NCI-H187 treated with DMSO at 0.1 percent for 48 hours (cell line): ENCODE measurements at places on chromosomes 2 and 18.

GRCh38 chr2:38394041-38394440 is 17.0 kb upstream of the ATL2 start:
- DNase-seq = no peak

GRCh38 chr2:119289642-119290041 is 66.0 kb downstream of the STEAP3 start:
- no peak for DNase-seq

DNA sequence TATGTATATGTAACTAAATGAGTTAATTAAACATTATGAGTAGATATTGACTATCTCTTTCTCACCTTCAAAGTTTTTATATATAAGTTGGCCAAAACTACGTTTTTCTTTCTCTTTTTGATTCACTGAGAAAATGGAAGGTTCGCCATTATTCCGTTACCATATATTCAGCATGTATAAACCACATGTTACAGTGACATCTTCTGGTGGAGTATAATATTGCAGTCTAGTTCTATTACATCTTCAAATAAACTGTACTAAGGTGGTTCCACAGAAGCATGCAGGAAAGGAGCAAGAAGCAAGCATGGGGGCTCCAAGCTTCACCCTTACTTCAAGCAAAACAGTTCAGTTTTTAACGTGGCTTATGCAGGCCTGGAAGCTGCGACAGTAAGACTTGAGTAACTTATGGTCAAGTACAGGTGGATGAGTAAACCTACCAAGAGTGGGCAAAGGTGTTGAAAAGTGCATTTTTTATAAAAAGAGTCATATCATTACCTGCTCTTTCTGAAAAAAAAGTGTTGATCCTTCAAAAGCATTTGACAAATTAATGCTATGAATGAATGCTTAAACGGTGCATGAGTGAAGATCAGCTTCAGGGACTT is 129.8 kb upstream of the RAB6C start:
- peak; percentile 32 for DNase-seq

- DNase-seq = no peak
Measured at GRCh38 chr2:14759082-14759481, 126.6 kb downstream of the LRATD1 start.

DNA sequence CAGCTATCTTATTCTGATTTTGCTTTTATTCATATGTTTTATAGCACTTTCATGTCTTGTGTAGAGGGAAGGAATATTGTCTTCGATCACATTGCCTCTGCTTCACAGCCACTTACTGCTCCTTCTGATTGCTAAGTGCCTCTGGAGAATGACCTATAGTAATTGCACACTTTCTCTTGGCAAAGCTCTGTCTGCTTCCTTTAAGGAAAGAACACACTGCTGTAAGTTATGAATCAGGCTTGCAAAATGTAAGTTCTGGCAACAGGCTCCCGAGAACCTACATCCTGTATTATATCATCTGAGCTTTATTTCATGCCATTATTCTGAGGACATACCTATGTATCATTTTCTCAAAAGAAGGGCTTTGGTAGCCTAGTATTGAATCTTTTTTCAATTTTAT is 170.7 kb downstream of the ZNF804A start:
- DNase-seq = no peak

GRCh38 chr18:11494107-11494506 is 115.3 kb upstream of the SLC35G4 start:
- DNase-seq = no peak

DNA sequence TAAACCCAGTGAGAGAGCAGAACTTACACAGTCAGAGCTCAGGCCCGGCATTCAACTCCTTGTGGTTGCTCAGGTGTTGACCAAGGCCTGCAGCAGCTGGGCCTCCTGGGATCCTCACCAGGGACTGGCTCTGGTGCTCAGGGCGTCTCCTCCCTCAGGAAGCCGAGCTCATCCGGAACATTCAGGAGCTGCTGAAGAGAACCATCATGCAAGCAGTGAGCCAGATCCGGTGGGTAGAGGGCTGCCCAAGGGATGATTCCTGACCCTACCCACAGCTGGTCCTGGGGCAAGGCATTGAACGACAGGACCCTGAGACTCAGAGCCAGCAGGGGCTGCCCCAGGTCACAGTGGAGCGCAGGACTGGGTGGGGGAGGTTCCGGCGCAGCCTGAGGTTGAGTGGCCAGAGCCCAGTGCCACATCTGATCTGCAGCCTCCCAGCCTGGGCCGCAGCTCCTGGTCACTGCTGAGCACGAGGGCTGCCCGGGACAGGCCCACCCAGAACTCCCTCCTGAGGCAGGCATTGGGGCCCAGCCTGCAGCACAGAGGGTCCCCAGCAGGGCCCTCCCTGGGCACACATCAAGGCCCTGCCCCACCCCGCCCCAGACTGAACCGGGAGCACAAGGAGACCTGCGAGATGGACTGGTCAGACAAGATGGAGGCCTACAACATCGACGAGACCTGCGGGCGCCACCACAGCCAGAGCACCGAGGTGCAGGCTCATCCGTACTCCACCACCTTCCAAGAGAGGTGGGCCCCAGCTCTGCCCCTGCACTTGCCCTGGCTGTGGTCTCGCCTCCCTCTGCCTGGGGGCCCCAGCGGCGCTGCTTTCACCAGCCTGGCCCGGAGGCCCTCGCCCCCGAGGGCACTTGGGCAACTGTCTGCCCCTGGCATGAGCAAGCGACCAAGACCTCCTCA is 2.4 kb downstream of the TEKT4 start:
- DNase-seq = no peak

DNA sequence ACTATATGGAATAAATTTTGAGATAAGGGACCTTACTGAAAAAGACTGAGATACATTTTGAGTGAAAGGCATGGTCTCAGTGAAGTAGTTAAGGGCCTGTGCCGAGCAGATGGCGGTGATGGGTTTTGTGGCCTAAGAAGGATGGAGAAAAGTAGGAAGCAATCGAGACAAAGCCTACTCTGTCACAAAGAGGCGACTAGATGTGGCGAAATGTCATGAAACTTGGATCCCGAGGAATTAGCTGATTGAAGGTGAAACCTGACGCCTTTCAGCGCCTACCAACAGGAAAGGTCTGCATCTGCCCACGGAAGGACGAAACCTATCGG is 558 bp upstream of the CEP192 start:
- DNase-seq = no peak

DNA sequence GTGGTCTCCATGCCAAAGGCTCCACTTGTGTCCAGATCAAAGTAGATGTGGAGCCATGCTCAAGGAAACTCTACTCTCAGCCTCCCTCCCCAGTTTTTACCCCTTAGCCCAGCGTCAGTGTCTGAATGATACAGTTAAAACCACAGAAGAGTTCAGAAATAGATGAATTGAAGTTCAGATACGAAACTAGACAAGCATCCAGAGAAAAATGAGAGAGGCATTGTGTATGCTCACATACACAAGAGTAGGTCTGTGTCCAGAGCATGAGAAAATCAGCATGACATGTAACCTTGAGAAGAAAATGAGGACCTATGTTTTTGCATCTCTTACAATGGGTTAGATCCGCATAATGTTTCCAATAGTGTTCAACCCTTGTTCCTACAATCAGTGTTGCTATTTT is 612.8 kb upstream of the PKDCC start:
- no peak for DNase-seq

DNA sequence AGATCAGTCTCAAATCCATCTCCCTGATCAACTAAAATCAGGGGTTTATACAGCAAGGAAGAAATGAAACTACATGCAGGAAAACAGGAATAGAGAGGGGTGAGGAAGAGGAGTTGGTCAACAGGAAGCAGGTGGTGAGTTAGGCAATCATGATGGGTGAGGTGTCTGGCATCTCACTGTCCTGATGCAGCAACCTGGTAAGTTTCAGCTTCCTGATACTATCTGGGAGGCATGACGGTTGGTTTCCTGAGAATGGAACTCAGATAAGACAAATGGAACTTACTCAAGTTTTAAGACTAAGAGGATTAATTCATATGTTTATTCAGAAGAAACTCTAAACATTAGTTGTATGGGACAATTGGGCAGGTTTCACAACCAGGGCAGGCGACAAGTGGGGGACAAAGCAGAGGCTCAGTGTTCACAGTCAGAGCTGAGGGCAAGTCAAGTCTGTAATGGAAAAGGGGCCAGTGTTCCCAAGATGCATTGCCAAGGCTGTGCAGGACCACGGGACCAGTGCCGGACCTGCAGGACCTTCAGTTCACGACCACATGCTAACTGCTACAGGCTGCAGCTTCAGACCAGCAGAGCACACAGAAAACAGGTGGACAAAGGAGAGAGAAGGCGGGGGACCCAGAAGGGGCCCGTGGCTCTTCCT is 17.7 kb upstream of the GALM start:
- no peak for DNase-seq

GRCh38 chr2:147696426-147696825 is 148.4 kb upstream of the ACVR2A start:
- DNase-seq = no peak

DNA sequence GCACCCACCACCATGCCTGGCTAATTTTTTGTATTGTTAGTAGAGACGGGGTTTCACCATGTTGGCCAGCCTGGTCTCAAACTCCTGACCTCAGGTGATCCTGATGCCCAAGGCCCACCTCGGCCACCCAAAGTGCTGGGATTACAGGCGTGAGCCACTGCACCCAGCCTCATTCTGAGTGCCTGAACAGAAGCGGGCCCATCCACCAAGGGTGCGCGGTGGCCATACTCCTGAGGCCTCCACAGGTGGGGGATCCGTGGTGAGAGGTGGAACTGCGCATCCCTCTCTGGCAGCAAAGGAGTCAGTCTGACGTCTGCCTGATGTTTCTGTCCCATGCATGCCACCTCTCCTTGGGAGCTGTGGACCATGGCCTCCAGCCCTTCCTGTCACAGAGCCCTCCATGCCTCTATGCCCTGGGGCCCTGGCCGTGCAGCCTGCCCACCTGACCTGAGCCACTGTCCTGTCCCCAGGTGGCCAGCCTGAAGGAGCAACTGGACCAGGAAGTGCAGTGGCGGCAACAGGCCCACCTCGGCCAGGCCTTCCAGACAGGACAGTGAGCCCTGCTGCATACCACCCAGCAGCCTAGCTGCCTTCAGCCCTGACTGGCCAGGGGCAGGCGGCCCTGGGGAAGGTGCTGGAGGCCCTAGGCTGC is 7.6 kb upstream of the SNED1 start:
- no peak for DNase-seq

DNA sequence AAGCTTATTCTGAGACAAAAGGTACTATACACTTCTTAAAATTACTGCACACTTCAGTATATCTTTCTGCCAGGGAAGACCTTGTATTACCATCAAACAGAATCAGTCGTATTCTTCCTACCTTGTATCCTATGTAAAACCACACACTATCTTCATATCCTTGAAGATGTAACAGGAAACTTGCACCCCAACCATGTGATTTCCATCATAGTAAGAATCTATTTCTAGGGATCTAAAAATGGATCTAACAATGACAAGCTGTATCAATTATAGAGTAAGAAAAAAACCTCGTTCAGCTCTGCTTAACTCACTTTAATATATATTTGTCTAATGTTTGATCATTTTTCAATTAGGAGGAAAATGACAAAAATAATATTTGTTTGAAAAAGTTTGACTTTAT is 60.2 kb downstream of the WDR75 start:
- DNase-seq = no peak

DNA sequence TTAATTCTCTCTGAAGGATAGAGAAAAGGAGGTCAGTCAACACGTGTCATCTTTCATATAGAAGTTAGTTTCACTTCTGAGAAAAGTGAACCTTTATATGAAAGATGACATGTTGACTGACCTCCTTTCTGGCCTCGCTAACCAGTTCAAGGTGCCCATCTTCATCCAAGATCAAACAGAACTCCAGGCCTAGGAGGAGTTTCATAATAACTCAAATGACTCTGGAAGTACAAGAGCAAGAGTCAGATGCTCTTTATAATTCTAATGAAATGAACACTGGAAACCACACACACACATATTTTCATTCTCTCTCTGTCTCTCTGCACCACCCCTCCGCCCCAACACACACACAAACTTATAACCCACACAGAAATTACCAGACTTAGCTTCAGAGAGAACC is 16.3 kb downstream of the ANKRD44 start:
- no peak for DNase-seq

GRCh38 chr2:232897598-232898408 is 27.7 kb downstream of the SNORC start:
- no peak for DNase-seq

DNA sequence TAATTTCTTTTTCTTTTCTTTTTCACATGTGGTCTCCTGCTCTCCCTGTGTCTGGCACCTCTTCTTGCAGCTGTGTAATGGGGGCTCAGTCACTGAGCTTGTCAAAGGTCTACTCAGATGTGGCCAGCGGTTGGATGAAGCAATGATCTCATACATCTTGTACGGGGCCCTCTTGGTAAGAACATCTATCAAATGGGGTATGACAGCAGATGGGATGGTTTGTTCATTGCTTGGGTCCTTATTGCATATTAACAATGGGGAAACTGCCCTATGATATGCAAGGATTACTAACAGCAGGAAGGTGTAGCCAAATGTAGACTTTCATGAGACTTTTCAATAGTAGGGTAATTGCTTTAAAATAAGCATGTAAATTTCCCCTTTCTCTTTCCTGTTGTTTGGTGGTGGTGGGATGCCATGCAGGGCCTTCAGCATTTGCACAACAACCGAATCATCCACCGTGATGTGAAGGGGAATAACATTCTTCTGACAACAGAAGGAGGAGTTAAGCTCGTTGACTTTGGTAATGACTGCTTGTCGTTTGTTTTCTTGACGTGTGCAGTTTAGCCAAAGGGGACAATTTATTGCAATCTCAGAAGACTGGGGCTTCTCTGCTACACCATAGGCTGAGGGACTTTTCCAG is 36.5 kb downstream of the MYO3B start:
- DNase-seq = no peak

DNA sequence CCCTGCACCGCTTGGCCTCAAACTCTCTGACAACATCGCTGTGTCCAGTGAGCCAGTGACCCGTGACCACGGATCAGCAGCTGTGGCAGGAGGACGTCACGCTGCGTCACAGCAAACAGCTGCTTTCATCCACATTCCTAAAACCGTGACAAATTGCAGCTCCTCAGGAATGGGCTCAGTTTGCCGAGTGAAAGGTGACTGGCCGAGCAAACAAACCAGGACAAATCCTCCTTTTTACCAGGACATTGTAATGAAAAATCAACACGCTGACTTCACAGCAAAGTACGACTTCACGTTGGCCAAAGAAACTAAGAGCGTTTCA is 57.6 kb downstream of the PXDN start:
- DNase-seq = no peak

DNA sequence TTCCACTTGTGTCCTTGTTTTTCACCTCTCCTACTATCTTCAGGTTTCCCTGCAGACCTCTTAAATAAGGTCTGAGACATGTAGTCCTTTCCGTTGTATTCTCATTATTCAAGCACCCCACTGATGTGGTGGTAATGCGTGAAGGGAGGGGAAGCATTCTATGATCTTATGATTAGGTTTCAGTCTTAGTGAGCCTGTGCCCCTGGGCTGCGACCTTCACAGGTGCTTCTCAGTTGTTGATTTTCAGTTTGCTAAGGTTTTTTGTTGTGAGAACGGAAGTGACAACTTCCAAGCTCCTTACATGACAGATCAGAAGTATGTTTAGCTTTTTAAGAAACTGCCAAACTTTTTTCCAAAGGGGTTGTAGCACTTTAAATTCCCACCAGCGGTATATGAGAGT is 41.3 kb downstream of the VPS54 start:
- DNase-seq = no peak

DNA sequence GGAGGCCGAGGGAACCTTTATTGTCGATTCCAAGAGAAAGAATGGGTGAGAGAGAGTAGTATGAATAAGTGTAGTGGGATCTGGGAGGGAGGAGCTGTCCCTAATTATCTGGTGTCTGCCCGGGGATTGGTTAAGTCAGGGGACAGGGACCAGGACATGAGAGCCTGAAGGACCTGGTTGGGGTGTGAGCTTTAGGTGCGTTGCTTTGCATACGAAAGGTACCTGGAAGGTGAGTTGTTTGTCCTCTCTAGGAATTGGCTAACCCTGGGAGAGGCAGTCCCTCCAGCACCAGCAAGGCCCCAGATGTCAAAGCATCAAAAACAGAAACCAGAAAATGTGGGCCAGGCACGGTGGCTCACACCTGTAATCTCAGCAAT is 48.1 kb upstream of the RPL31 start:
- no peak for DNase-seq
